T follicular helper cell (primary cell): ENCODE measurements at places on chromosomes 2 and 18.

GRCh38 chr2:40554665-40555294 lies 102.9 kb upstream of the SLC8A1 start:
- DNase-seq: no peak

DNA sequence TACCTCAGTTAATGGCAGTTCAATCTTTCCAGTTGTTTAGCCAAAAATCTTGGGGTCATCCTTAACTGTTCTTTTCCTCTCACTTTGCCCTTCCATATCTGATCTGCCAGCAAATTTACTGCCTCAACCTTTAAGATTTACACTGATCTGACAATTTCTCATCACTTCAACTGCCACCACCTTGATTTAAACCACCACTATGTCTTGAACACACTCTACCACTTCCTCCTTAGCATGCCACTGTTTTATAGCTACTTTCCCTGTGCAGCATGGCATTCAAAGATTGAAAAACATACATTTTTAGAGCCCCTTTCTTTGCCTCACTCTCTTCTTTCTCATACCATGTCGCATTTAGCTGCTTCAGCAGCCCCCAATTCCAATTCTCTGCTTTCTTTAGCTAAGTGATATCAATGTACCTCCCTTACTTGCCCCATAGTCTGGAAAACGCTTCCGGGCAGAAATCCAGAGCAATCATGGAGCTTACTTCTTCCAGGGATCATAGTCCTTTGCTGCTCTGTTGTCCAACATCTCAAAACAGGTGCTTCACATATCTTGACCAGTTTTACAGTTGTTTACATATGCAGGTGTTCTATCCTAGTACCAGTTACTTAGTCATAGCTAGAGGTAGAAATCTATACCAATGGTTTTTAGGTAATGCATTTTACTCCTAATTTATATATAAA lies 10.9 kb downstream of the PGAP1 start:
- DNase-seq: no peak

- no peak for DNase-seq
These were observed 493.2 kb upstream of the FANCL start for GRCh38 chr2:58734365-58734764.

DNA sequence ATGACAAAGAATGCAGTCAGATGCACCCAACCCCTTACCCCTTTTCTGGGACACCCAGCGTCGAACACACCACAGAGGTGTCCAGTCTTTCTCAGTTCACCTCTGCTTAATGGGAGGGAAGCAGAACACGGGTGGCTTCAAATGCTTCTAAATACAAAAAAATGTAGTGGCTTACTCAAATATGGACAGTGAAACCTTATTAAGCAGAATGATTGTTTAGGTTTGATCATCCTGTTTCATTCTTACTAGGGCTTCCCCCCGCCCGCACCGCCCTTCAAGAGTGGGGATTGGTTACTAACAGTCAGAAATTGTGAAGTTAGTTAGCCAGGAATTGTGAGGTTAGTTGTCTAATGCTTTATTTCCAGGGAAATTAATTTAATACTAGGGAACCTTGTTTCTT lies 21.6 kb downstream of the ATG16L1 start:
- DNase-seq: no peak

DNA sequence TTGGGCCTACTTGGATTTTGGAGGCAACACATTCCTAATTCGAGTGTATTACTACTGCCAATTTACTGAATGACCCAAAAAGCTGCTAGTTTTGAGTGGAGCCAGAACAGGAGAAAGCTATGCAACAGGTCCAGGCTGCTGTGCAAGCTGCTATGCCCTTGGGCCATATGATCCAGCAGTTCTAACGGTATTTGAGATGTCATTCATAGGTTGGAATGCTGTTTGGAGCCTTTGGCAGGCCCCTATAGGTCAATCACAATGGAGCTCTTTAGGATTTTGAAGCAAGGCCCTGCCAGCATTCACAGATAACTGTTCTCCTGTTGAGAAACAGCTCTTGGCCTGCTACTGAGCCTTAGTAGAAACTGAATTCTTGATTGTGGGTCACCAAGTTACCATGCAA lies 368.7 kb downstream of the CDH19 start:
- no peak for DNase-seq

DNA sequence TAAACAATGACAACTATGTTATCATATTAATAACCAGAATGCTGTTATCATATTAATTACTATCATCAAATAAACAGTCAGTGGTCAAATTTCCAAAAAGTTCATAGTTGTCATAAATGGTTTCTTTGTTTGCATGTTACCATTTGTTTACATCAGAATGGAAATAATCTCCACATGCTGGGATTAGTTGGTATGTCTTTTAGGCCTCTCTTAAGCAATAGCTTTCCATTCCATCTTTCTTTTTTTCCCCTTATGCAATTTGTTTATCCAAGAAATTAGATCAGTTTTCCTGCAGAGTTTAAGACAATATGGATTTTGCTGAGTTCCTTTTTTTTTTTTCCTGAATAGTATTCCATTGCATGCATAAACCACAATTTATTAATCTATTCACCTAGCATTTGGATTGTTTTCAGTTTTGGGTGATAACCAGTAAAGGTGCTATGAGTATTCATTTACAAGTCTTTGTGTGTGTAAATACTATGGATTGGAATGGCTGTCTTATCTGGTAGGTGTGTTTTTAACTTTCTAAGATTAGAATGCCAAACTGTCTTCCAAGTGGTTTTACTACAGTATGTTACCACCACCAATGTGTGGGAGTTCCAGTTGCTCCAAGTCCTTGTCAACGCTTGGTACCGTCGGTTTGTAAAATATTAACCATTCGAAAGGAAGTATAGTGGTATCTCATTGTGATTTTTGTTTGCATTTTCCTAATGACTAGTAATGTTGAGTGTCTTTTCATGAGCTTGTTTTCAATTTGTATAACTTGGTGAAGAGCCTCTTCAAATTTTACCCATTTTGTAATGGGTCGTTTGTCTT lies 33.3 kb upstream of the TXNDC2 start:
- no peak for DNase-seq

- no peak for DNase-seq
These were observed 98.2 kb upstream of the TTC39C start for GRCh38 chr18:23916338-23916737.

- DNase-seq: no peak
These were observed 61.8 kb upstream of the CHRNA1 start for GRCh38 chr2:174826051-174826450.

- no peak for DNase-seq
These were observed 6.5 kb downstream of the RBBP8 start for GRCh38 chr18:22939649-22940048.

- DNase-seq: no peak
These were observed 44.6 kb downstream of the COBLL1 start for GRCh38 chr2:164796999-164797398.

DNA sequence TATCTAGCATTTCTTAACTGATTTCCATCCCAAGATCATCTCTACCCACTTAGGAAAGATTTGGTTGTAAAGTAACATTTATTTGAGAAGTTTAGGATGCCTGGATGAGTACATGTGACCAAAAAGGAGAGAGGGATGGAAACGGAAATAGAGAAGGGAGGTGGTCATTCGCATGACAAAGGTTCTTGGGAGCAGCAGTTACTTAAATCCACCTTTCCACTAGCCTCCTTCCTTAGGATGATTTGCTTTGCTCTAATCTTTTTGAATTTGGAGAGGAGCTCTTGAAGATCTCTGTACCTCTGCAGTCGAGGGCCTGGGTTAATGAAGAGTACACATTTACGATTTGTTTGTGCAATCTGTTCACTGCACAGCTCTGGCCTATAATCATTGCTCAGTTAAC lies 623.5 kb downstream of the EPHA4 start:
- no peak for DNase-seq

DNA sequence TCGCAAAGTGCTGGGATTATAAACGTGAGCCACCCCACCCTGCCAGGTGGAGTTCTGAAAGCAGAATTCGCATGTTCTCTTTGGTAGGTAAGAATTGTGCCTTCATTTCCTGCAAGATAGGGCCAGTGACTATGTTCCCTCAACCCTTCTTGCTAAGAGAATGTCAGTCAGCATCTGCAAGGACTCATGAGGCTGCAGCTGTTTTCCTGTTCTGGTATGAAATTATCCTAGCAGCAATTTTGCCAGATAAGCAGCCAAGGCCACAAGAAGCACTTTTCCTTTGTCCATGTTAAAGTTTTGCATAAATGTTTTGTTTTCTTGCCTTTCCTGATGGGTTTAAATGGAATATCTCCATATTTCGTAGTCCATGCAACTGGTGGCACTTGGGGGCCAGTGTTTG lies 6.8 kb upstream of the ARHGAP28 start:
- DNase-seq: no peak
